Upper lobe of left lung (tissue), 6 donors: ENCODE measurements at places on chromosomes 11 and 22. TPM values are rescaled to one million over a fixed set of nuclear protein-coding genes. Genes with fewer than 3 reads are reported as not detected.

The GAL3ST1 gene
- 2.9 TPM for total RNA-seq

The AP2A2 gene
- 99.1 TPM for total RNA-seq

The CHADL gene
- total RNA-seq = 4.0 TPM

The CEP126 gene
- 12.0 TPM for total RNA-seq

The TRPM5 gene
- total RNA-seq = not detected

The TM7SF2 gene
- 36.8 TPM for total RNA-seq

The CST6 gene
- total RNA-seq = 68.1 TPM

The OR4A16 gene
- not detected for total RNA-seq

The APOBEC3C gene
- total RNA-seq = 11.8 TPM

The PRSS23 gene
- total RNA-seq = 18.9 TPM

The CHRM1 gene
- total RNA-seq = not detected

The THYN1 gene
- total RNA-seq = 25.4 TPM

The LRRN4CL gene
- total RNA-seq = 1.4 TPM

The PLEKHB1 gene
- total RNA-seq = 90.1 TPM

The NPAS4 gene
- total RNA-seq = not detected
